SK-N-SH treated with all-trans-retinoic acid at 6 μM for 48 hours (cell line): ENCODE measurements at places on chromosomes 6 and 20.

GRCh38 chr6:64250126-64250525 lies 614.5 kb downstream of the PHF3 start:
- ATAC-seq, result no peak

- ATAC-seq, result no peak
Observed at GRCh38 chr6:307065-307814, 15.0 kb downstream of the DUSP22 start.

- ATAC-seq, result no peak
Observed at GRCh38 chr6:160975162-160975561, 16.4 kb upstream of the MAP3K4 start.

- ATAC-seq, result no peak
Observed at GRCh38 chr6:7765575-7766325, 39.9 kb downstream of the BMP6 start.

GRCh38 chr6:107244082-107244741 lies 128.9 kb upstream of the BEND3 start:
- no peak for ATAC-seq
